ENCODE measurements at places on chromosomes 2 and 18. TPM values are rescaled to one million over a fixed set of nuclear protein-coding genes. Genes with fewer than 3 reads are reported as not detected.

The NPAS2 gene
- total RNA-seq: 0.56 TPM

- H3K4me3 ChIP-seq: no peak overlapping the region
- H3K27me3 ChIP-seq: no peaks in the 10 kb centered on the region
- H3K27ac ChIP-seq: no peak overlapping the region
- peaks cover 17% of the 10 kb centered on the region for H3K4me1 ChIP-seq
- no peaks in the 10 kb centered on the region for H3K36me3 ChIP-seq
- no peak for DNase-seq
These were observed 109.2 kb downstream of the HIBCH start for GRCh38 chr2:190210471-190210870.

The UNC80 gene
- 0.47 TPM for total RNA-seq

DNA sequence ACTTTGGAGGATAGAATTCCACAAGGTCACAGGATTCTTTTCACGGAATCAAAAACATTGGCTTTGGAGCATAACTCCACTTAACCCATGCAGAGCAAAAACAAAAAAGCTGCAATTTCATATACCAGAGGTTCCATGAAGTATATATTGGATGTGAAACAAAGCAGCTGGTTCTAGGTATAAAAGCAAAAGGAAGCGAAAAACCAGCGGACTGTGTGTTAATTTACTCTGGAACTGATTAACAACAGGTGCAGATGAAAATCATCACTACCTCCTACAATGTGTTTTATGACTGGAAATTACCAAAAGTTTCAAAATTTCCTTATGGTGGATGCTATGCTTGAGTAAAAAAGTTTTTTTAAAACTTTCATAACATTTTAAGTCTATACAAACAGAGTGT lies 54.4 kb upstream of the LINC00305 start:
- no peak overlapping the region for H3K4me3 ChIP-seq
- H3K36me3 ChIP-seq: no peaks in the 10 kb centered on the region
- H3K27me3 ChIP-seq: no peaks in the 10 kb centered on the region
- no peak for DNase-seq
- peaks cover 38% of the 10 kb centered on the region for H3K4me1 ChIP-seq
- H3K27ac ChIP-seq: no peak overlapping the region

DNA sequence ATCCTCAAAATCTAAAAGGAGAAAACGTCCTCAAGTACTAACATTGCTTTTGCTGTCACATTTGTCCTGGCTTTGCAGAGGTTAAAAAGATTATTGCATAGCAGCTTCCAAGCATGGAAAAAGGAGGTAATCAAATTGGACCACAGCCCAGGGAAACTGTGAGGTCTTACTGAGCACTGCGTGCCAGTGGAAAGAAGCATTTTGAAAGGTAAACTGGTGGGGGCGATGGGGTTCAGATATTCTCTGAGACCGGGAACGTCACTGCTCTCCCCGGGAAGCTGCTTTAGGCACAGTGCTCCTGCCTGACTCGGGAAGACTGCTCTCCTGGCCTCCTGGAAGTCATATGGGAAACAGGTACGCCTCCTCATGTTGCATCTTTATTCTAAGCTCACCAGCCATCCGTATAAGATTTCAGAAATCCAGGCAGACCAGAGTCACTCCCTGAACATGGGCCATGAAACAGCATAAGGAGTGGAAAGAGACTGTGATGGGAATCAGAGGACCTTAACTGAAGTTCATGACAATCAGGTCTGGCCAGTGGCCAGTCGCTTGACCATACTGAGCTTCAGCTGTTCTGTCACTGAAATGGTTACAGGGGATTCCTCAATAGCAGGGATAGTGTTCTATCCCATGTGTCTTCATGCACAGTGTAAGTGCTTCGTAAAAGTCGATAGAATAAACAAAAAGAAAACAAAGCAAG lies 284.1 kb downstream of the TRIB2 start:
- H3K27ac ChIP-seq: no peak overlapping the region
- no peaks in the 10 kb centered on the region for H3K36me3 ChIP-seq
- H3K27me3 ChIP-seq: no peaks in the 10 kb centered on the region
- H3K4me3 ChIP-seq: no peak overlapping the region
- DNase-seq: peak; percentile 20
- no peaks in the 10 kb centered on the region for H3K4me1 ChIP-seq

DNA sequence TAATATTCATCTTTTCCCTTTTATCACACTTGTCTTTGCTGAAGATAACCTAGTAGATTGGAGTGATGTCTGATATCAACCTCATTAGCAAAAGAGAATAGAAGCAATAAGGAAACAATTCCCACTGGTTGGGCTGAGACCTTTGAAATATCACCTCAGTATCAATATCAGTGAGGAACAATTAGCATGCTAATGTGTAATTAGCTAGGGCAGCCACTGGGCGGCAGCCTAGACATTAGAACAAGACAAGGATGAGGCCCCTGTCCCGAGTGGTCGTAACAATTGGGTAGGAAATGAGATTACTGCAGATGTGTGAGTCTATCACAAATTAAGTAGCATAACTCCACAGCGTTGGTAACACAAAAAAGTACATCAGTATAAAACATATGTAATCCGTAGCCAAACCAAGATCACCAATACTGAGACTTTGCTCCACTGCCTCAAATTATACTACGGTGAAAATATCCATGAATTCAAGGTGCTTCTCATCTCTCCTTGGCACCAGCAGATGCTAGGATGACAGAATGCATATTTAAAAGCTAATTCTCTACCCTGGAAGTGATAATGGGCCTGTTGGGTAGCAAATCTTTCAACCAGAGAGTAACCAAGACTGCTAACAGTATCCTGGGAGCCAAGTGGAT lies 99.1 kb downstream of the ALPK2 start:
- no peak overlapping the region for H3K27ac ChIP-seq
- H3K4me3 ChIP-seq: no peak overlapping the region

The MARCO gene
- total RNA-seq: not detected

The CROCC2 gene
- total RNA-seq: not detected

DNA sequence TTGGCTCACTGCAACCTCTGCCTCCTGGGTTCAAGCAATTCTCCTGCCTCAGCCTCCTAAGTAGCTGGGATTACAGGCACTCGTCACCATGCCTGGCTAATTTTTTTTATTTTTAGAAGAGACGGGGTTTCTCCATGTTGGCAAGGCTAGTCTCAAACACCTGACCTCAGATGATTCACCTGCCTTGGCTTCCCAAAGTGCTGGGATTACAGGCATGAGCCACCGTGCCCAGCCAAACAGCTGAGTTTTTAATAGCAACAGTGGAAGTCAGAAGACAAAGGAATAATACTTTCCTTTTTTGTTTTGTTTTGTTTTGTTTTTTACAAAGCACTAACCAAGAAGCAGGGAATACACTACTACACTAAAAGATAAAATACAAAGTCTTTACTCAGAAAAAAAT lies 16.9 kb downstream of the GPR75 start:
- DNase-seq: no peak
- no peak overlapping the region for H3K4me3 ChIP-seq
- no peak overlapping the region for H3K27ac ChIP-seq
- no peaks in the 10 kb centered on the region for H3K27me3 ChIP-seq
- no peaks in the 10 kb centered on the region for H3K36me3 ChIP-seq

The ASB18 gene
- not detected for total RNA-seq

DNA sequence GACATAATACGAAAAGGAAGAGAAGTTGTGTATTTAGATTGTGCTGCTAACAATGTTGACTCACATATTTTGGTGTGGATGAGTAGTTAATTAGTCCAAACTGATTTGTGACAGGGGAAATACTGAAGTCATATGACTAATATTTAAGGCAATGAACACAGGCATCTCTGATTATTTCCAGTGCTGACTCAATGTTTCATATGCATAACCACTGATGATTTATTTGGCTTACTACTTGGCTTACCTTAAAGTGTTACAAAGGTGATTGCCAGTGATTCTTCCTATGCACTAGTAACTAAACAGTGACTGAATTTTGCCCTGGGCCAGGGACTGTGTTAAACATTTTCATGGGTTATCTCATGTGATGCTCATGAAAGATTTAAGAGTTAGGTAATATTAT lies 722.6 kb downstream of the METTL4 start:
- H3K4me1 ChIP-seq: no peaks in the 10 kb centered on the region
- H3K27me3 ChIP-seq: no peaks in the 10 kb centered on the region
- no peak for DNase-seq
- no peaks in the 10 kb centered on the region for H3K36me3 ChIP-seq
- no peak overlapping the region for H3K27ac ChIP-seq

GRCh38 chr18:32219431-32220018 lies 29.7 kb downstream of the MEP1B start:
- DNase-seq: no peak
- H3K27ac ChIP-seq: no peak overlapping the region
- H3K4me3 ChIP-seq: no peak overlapping the region
- H3K36me3 ChIP-seq: no peaks in the 10 kb centered on the region
- no peaks in the 10 kb centered on the region for H3K4me1 ChIP-seq

DNA sequence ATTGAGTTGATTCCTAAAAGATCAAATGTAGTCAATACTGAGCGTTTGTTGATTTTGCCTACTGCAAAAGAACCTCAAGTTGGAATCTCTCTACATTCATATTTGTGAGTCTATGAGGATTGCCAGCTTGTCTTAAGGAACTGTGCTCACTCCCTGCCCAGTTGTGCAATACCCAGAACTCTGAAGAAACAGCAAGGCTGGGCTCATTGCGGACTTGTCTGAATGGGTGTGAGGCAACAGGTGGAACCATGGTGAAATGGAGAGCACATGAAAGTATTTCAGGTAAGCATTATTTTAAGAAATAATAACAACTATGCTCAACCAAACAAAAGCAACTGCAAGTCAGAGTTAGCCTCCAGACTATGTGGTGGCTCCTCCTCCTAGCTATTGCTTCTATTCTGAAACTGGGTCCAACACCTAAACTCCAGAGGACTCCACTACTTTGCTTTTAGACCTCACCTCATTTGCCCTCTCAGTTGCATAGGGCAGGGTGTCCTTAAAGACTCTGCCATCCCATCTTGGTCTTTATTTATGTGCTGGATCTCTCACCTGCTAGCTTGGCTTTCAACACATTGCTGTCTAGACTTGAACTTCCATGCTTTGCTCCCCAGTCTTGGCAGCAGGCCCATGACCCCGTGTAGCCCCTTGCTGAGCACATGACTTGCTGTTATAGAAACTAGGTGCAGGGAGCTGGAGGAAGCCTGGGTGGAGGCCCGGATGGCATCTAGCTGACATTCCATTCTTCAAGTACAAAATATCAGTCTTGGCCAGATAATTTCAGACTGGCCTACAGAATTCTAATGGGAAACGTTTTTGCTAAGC lies 94.8 kb upstream of the ARL5A start:
- DNase-seq: no peak
- H3K4me3 ChIP-seq: no peak overlapping the region
- no peak overlapping the region for H3K27ac ChIP-seq

- H3K36me3 ChIP-seq: no peaks in the 10 kb centered on the region
- H3K4me1 ChIP-seq: no peaks in the 10 kb centered on the region
- no peak overlapping the region for H3K27ac ChIP-seq
- no peak for DNase-seq
- no peaks in the 10 kb centered on the region for H3K27me3 ChIP-seq
- no peak overlapping the region for H3K4me3 ChIP-seq
These were observed 35.0 kb upstream of the SOX11 start for GRCh38 chr2:5657231-5657630.

DNA sequence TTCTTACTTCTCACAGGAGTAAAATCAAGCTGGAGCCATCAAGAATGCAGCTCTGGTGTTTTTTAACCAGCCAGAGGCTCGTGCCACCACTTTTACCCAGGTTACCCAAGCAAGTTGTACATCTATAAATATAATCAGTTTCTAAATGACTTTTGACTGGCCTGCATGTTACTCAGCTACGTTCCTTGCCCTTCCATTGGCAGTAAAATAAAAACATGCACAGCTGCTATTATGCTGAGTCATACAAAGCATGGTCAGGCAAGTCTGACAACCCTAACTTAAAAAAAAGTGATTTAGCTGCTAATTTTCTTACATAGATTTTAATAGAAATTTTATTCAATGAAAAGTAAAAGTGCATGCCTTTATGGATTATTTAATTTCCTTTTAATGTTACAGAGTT lies 111.7 kb upstream of the CSRNP3 start:
- H3K27ac ChIP-seq: no peak overlapping the region
- H3K36me3 ChIP-seq: no peaks in the 10 kb centered on the region
- H3K4me1 ChIP-seq: peaks cover 16% of the 10 kb centered on the region

DNA sequence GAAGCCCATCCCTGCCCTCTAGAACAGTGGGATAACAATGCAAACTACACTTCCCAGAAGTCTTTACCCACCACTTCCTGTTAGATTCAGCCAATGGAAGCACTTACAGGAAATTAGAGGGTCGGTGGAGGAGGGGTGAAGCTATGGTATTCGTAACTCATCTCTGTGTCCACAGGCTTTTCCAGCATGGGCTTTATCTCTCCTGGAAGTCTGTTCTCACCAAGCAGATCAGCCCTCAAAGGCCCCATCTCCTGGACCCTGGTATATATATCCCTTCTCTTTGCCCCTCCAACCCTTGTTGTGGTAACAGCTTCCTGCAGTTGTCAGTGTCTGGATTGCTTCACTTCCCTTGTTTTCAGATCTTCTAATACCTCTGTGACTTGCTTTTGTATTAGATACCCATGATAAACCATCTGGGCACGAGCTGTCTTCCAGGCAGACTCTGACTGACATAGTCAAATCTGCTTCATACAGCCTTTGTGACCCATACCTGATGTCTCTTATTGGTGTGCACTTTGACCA lies 475.0 kb upstream of the POU3F3 start:
- peak overlapping the region; percentile 44 for H3K4me3 ChIP-seq
- no peaks in the 10 kb centered on the region for H3K27me3 ChIP-seq
- no peaks in the 10 kb centered on the region for H3K36me3 ChIP-seq
- DNase-seq: peak; percentile 75
- H3K27ac ChIP-seq: no peak overlapping the region

The LONRF2 gene
- 0.24 TPM for total RNA-seq

The MATN3 gene
- 6.4 TPM for total RNA-seq

GRCh38 chr18:76953583-76954233 lies 131.4 kb downstream of the ZNF236 start:
- H3K4me1 ChIP-seq: no peaks in the 10 kb centered on the region
- DNase-seq: no peak
- no peaks in the 10 kb centered on the region for H3K36me3 ChIP-seq
- H3K27ac ChIP-seq: no peak overlapping the region
- no peak overlapping the region for H3K4me3 ChIP-seq
- H3K27me3 ChIP-seq: no peaks in the 10 kb centered on the region

- no peaks in the 10 kb centered on the region for H3K36me3 ChIP-seq
- H3K4me3 ChIP-seq: no peak overlapping the region
- H3K4me1 ChIP-seq: peaks cover 16% of the 10 kb centered on the region
- H3K27me3 ChIP-seq: no peaks in the 10 kb centered on the region
- no peak overlapping the region for H3K27ac ChIP-seq
These were observed 346.3 kb upstream of the TNP1 start for GRCh38 chr2:217206016-217206725.

Data from GM23338 (cell line).